Adrenal gland (tissue), 19 donors: ENCODE measurements at places on chromosomes 7 and 10. TPM values are rescaled to one million over a fixed set of nuclear protein-coding genes. Genes with fewer than 3 reads are reported as not detected.

Gene SPDYE5
- polyA plus RNA-seq, result not detected

Gene NDUFB8
- 334 TPM for polyA plus RNA-seq

Gene PPP3CB
- 36.3 TPM for polyA plus RNA-seq

Gene SPRN
- polyA plus RNA-seq, result 0.54 TPM

Gene PRF1
- polyA plus RNA-seq, result 2.4 TPM

Gene PSD
- 43.7 TPM for polyA plus RNA-seq

DNA sequence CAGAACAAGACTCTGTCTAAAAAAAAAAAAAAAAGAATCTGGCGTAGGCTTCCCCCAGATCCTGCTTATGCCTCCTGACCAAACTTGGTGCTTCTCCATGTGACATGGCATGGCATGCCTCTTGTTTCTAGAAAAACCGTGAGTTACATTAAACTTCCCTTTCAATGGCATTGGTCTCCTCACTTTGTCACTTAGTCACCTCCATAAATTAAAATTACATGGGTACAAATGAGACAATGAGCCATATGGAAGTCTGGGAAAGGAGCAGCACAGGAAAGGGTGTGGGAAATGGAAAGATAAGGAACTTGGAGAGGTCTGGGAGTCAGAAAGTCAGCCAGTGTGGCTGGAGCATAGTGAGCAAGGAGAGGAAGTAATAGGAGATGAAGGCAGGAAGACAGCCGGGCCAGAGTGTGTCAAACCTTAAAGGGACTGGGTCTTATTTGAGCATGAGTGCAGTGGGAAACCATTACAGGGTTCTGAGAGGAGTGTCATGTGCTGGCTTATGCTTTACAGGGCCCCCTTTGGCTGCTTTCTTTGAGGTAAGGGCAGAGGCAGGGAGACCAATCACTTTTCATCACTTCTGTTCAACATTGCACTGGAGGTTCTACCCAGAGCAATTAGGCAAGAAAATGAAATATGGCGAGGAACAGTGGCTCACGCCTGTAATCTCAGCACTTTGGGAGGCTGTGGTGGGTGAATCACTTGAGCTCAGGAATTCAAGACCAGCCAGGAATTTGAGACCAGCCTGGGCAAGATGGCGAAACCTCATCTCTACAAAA, 21.3 kb upstream of the ZMIZ2 start:
- no peaks in the 10 kb centered on the region for H3K4me1 ChIP-seq
- no peaks in the 10 kb centered on the region for H3K36me3 ChIP-seq
- no peaks in the 10 kb centered on the region for H3K27me3 ChIP-seq
- H3K27ac ChIP-seq, result no peak overlapping the region
- DNase-seq, result no peak

DNA sequence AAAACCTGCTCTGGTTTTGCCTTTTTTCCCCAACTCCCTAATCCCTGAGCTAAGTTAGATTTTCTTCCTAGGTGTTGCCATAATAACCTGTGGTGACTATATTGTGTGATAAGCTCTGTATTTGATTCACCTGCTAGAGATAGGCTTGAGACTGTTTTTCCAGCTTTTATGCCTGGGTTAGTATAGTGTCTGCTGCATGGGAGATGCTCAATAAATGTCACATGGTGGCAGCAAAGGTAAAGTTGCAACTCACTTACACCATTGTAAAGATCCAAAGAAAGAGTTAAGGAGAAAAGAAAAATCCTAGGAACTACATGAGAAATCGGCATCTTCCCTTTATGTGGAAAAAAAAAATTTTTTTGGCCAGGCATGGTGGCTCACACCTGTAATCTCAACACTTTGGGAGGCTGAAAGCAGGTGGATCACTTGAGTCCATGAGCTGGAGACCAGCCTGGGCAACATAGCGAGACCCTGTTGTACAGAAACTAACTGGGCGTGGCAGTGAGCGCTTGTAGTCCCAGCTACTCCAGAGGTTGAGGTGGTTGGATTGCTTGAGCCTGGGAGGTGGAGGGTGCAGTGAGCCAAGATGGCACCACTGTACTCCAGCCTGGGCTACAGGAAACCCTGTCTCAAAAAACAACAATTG, 3.7 kb downstream of the CCNJ start:
- H3K4me1 ChIP-seq, result peaks cover 11% of the 10 kb centered on the region
- H3K27ac ChIP-seq, result no peak overlapping the region
- no peak overlapping the region for H3K4me3 ChIP-seq

DNA sequence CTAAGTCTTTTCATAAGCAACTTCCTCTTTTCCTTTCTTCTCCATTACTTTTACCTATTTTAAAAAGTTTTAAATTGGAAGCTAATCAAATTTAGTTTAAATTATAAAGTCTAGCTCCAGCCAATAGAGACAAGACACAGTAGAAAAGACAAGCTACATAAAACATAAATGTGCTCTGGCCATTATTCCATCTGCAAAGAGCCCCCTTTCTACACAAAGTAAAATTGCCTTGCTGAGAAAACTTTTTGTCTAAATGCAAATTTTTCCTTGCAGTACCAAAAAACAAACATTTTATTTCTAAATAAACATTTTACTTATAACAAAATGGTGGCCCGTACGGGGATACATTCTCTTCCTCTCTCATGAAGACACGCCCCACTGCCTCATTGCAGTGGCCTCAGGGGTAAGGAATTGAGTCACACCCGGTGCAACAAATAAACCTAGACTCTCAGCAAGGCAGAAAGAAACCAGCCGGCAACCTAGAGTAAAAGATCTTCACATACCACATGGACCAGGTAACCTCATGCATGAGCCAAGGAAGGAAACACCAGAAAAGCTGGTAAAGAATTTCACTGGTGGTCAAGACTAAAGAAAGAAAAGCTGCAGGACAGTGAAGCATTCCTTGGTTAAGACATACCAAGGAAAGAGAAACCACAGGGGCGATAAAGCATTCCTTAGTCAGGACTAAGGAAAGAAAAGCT, 71.6 kb upstream of the ZNF746 start:
- no peaks in the 10 kb centered on the region for H3K36me3 ChIP-seq
- H3K27ac ChIP-seq, result no peak overlapping the region
- no peak overlapping the region for H3K4me3 ChIP-seq
- DNase-seq, result no peak

- H3K27me3 ChIP-seq, result peaks cover 8% of the 10 kb centered on the region
- H3K27ac ChIP-seq, result no peak overlapping the region
- no peak for DNase-seq
- H3K4me3 ChIP-seq, result no peak overlapping the region
Measured at GRCh38 chr7:1418505-1419309, 40.6 kb downstream of the MICALL2 start.

GRCh38 chr7:110204527-110204926, 886.4 kb upstream of the LRRN3 start:
- no peaks in the 10 kb centered on the region for H3K36me3 ChIP-seq
- no peak for DNase-seq
- no peaks in the 10 kb centered on the region for H3K27me3 ChIP-seq
- H3K27ac ChIP-seq, result no peak overlapping the region
- H3K4me3 ChIP-seq, result no peak overlapping the region

- no peak for DNase-seq
- no peaks in the 10 kb centered on the region for H3K27me3 ChIP-seq
- no peak overlapping the region for H3K4me3 ChIP-seq
- H3K4me1 ChIP-seq, result no peaks in the 10 kb centered on the region
Measured at GRCh38 chr10:120825878-120826769, 25.0 kb upstream of the WDR11 start.

- no peak overlapping the region for H3K4me3 ChIP-seq
- H3K4me1 ChIP-seq, result peaks cover 12% of the 10 kb centered on the region
- peak overlapping the region; percentile 34 for H3K27ac ChIP-seq
- no peaks in the 10 kb centered on the region for H3K27me3 ChIP-seq
Measured at GRCh38 chr10:13091801-13092200, 8.2 kb upstream of the OPTN start.

- H3K27me3 ChIP-seq, result no peaks in the 10 kb centered on the region
- H3K36me3 ChIP-seq, result no peaks in the 10 kb centered on the region
- H3K4me3 ChIP-seq, result no peak overlapping the region
- DNase-seq, result no peak
Measured at GRCh38 chr7:13309535-13309934, 622.1 kb downstream of the ARL4A start.

DNA sequence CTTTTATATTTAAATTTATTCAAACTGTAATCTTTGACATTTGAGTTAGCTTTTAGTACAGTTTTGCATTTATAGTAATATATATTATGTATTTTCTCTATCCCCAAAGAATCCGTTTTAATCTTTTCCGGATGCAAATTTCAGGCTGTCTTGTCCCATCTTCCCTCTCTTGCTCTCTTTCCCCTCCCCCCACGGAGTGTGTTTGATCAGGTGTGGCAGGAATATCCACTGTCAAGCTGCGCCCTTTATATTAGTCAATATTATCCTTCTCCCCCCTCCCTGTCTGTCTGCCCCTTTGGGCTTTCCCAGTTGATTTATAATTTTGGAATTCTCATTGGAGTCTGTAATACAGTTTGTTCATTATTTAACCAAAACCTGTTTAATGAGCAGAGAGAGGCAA, 19.0 kb downstream of the GBF1 start:
- no peak overlapping the region for H3K4me3 ChIP-seq
- DNase-seq, result no peak
- peaks cover 50% of the 10 kb centered on the region for H3K4me1 ChIP-seq
- no peak overlapping the region for H3K27ac ChIP-seq
- H3K36me3 ChIP-seq, result peaks cover 32% of the 10 kb centered on the region

- no peaks in the 10 kb centered on the region for H3K4me1 ChIP-seq
- no peak overlapping the region for H3K4me3 ChIP-seq
- no peaks in the 10 kb centered on the region for H3K27me3 ChIP-seq
Measured at GRCh38 chr7:40796723-40797122, 661.9 kb downstream of the SUGCT start.

- H3K27ac ChIP-seq, result no peak overlapping the region
- no peak for DNase-seq
- no peak overlapping the region for H3K4me3 ChIP-seq
- no peaks in the 10 kb centered on the region for H3K36me3 ChIP-seq
- H3K27me3 ChIP-seq, result no peaks in the 10 kb centered on the region
- no peaks in the 10 kb centered on the region for H3K4me1 ChIP-seq
Measured at GRCh38 chr7:42227936-42228591, 8.9 kb downstream of the GLI3 start.
